NCI-H187 treated with DMSO at 0.1 percent for 48 hours (cell line): ENCODE measurements at places on chromosomes 11 and 22.

DNA sequence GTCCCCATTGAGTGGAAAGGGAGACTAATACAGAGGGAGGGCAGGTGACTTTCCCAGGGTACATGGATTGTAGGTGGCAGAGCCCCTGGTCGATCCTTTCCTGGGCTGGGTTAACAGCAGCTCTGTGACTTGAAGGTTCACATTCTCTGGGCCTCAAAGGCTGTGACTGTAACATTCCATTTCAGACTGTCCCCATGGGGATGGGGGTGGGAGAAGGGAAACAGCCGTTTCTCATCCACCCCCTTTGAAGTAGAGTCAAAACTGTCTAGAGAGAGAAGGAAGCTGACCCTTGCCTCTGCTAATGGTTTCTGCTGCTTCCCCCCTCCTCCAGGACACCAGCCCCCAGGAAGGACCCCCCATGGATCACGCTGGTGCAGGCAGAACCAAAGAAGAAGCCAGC is 19.2 kb downstream of the MICALL1 start:
- no peak for DNase-seq

DNA sequence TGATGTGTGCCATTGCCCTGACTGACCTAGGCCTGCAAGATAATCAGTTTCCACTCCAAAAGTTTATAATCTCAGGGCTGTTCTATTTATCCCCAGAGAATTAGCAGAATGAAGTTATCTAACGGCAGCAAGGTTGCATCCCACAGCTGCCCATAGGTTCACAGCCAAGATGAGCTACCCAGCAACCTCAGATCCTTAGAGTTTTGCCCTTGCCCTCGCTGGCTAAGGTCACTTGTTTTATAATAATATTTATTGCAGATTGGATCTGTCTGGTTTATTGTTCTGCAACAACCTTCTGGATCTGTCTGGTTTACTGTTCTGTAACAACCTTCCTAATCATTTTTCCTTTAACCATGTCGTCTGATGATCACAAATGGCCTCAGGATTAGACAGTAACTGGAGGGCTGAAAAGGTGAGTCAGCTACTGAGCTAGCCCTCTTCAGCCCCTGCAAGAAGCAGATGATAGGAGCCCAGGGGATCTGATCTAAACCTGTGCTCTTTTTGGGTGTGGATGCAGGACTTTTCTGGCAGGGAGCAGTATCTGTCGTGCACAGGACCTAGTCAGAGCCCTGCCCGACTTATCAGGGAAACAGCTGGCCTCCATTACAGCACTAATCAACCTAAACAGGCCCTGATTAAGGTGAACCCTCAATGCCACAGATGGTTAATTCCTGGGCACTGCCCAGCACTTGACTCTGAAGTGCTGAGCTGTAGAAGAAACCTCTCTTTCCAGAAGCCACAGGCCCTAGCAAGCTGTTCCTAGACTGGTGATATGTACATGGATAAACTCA is 642.9 kb upstream of the KIRREL3 start:
- DNase-seq, result no peak

DNA sequence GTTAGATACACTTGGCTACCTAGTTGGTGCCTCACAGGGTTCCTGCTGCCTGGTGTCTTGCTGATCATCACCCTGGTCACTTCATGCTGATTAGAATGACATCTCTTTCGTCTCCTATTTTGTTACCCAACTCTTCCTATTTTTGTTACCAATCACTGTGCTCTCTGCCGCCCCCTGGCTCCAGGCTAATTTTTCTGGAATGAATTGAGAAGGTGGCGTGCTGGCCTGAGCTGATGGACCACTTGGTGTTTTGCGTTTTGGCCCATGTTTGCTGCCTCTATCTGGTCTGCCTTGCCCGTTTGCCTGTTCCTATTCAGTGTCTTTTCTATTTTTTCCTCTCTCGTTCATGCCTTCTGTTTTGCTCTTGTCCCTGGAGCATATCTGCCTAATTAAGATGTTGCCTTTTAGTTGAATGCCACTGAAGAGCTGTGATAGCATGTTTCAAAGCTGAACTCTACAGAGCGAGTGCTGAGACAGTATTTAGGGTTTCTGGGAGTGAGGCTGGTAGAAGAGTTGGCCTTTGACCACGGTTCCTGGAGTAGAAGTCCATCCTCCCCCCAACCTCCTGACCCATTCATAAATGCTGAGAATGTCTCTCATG is 5.9 kb upstream of the ATF4 start:
- DNase-seq, result no peak

GRCh38 chr11:118670063-118670462 is 9.4 kb downstream of the TREH start:
- DNase-seq, result no peak

GRCh38 chr22:48580481-48580970 is 1247.1 kb downstream of the BRD1 start:
- no peak for DNase-seq

DNA sequence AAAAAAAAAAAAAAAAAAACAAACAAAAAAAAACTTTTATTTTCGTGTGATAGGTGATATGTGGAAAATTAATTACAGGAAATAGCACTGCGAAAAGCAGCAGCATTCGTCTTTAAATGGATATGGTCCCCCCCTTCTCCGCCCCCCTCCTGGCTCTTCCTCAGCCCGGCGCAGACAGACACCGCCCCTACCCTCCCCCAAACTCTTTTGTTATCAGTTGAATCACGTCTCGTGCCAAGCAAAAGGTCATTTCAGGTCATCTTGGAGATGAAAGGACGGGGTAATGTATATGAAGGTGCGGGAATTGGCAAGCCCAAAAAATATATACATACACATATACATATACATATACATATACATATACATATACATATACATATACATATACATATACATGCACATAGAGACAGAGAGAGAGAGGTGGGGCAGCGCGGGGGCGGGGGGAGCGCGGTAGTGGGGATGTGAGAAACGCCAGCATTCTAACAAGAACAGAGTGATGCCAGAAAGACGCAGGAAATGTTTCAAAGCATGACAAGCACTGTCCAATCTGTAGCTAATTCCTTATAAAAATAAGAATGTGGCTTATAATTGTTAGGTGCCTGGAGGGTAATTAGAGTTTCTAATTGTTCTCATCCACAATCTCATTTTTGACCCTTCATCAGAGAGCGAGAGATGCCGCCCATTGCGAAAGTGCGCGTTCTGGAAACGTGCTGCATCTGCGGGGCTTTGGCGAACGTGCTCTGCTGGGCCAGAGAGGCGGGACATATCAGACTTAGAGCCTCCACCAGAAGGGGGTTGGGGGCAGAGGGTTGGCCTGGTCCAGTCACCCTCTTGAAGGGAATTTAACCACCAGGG is 214.5 kb upstream of the UBASH3B start:
- no peak for DNase-seq

DNA sequence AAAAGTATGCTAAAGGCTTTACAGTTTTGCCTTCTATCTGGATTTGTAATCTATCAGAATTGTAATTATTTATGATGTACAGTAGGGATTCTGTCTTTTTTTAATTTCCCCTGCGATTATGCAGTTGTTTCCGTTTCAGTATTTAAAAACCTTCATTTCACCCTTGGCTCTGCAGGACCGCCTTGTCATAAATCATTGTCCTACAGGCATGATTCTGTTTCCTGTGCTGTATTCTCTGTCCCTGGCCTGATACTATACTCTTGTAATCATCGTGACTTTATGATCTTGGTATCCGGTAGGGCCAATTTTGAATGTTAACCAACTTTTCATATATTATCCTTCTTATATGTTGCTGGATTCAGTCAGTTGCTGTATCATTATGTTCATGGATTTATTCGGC is 151.7 kb downstream of the ATXN10 start:
- DNase-seq, result no peak
